ENCODE measurements at places on chromosomes 7 and 10. TPM values are rescaled to one million over a fixed set of nuclear protein-coding genes. Genes with fewer than 3 reads are reported as not detected.

Gene PVRIG
- not detected for total RNA-seq

Gene MUC12
- not detected for total RNA-seq

GRCh38 chr10:6203331-6204062, 765 bp downstream of the PFKFB3 start:
- peak; percentile 60 for DNase-seq
- peaks cover 30% of the 10 kb centered on the region for H3K4me1 ChIP-seq
- no peaks in the 10 kb centered on the region for H3K27me3 ChIP-seq
- H3K27ac ChIP-seq: peak overlapping the region; percentile 83

DNA sequence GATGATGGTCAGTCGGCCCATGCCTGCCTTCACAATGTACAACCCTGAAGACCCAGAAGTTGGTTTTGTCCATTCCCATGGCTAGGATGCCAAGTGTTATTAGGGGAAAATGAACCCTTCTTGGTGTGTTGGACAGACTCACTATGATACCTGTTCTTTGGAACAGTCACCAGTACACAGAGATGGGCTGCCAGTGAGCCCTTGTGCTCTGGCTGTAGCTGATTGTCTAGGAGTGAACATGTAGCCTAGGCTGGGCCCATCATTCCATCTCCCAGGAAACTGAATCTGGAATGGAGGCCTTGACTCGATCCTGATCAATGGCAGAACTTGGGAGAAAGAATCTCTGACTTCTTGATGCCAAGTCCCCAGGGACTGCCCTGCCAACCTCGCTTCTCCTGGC, 188.9 kb downstream of the EVX1 start:
- no peaks in the 10 kb centered on the region for H3K27me3 ChIP-seq
- H3K4me3 ChIP-seq: no peak overlapping the region
- H3K36me3 ChIP-seq: no peaks in the 10 kb centered on the region
- H3K27ac ChIP-seq: no peak overlapping the region
- DNase-seq: no peak

- DNase-seq: no peak
- no peak overlapping the region for H3K27ac ChIP-seq
- H3K4me3 ChIP-seq: no peak overlapping the region
- no peaks in the 10 kb centered on the region for H3K27me3 ChIP-seq
- H3K4me1 ChIP-seq: no peaks in the 10 kb centered on the region
Measured at GRCh38 chr7:36617408-36617807, 106.9 kb downstream of the AOAH start.

GRCh38 chr10:75049316-75050148, 61.9 kb upstream of the SAMD8 start:
- H3K27me3 ChIP-seq: no peaks in the 10 kb centered on the region
- peak; percentile 18 for DNase-seq
- H3K4me1 ChIP-seq: no peaks in the 10 kb centered on the region
- H3K4me3 ChIP-seq: no peak overlapping the region
- no peaks in the 10 kb centered on the region for H3K36me3 ChIP-seq

GRCh38 chr10:96524741-96525140, 11.0 kb upstream of the TLL2 start:
- H3K4me1 ChIP-seq: no peaks in the 10 kb centered on the region
- peaks cover 33% of the 10 kb centered on the region for H3K36me3 ChIP-seq
- no peak overlapping the region for H3K27ac ChIP-seq
- H3K27me3 ChIP-seq: no peaks in the 10 kb centered on the region

- no peaks in the 10 kb centered on the region for H3K36me3 ChIP-seq
- no peak overlapping the region for H3K4me3 ChIP-seq
- DNase-seq: no peak
- H3K27ac ChIP-seq: peak overlapping the region; percentile 12
Measured at GRCh38 chr7:77702968-77703472, 6.8 kb downstream of the RSBN1L start.

GRCh38 chr10:46285300-46285699, 1.5 kb upstream of the ANTXRL start:
- no peaks in the 10 kb centered on the region for H3K36me3 ChIP-seq
- DNase-seq: no peak
- H3K4me1 ChIP-seq: peaks cover 26% of the 10 kb centered on the region
- no peaks in the 10 kb centered on the region for H3K27me3 ChIP-seq
- peak overlapping the region; percentile 71 for H3K27ac ChIP-seq

DNA sequence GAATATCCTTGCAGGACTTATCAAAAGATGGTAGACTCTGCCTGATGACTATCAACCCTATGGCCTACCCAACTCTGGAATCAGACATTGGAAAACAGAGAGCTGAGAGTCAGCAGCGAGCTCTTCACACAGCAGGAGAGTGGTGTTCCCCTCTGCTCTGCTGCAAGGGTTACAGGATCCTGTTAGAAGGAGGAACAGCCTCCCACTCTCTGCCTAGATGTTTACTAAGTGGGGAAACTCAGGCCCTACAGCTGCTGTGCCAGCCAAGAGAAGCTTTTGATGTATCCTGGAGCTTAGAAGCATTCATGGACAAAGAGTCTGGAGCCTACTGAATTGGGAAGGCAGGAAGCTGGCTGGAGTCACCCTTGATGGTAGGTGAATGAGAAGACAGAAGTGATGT, 104.6 kb downstream of the ABLIM1 start:
- H3K4me1 ChIP-seq: peaks cover 21% of the 10 kb centered on the region
- no peaks in the 10 kb centered on the region for H3K27me3 ChIP-seq
- H3K27ac ChIP-seq: peak overlapping the region; percentile 90
- no peak overlapping the region for H3K4me3 ChIP-seq
- DNase-seq: no peak
- no peaks in the 10 kb centered on the region for H3K36me3 ChIP-seq

DNA sequence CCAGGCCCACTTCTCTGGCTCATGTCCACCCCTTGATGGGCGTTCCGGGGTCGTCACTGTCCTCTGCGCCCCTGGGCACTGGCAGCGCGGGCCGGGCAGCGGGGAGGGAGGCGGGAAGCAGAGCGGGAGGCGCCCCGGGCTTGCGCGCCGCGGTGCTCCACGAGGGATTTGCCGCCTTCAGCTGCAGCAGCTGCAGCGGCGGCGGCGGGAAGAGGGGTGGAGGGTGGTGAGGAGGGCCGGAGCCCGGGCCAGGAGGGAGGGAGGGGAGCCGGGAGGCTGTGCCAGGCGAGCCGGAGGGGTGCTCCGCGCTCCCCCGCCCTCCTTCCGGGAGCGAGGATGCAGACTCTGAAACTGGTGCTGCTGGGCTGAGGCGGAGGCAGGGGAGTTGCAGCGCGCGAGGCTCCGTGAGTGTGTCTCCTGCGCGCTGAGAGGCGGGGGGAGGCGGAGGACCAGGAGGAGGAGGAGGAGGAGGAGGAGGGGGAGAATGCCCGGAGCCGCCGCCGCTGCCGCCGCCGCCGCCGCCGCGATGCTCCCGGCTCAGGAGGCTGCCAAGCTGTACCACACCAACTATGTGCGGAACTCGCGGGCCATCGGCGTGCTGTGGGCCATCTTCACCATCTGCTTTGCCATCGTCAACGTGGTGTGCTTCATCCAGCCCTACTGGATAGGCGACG, at the start of gene LHFPL3:
Gene LHFPL3 (plus strand): TSS at position 308 of the 674 bp plus-strand sequence.
- no peak within 1 kb of the TSS for H3K4me3 ChIP-seq
- H3K36me3 ChIP-seq: no peaks in the 10 kb centered on the region
- peak; percentile 7 for DNase-seq
- peaks cover 15% of the 10 kb centered on the region for H3K27me3 ChIP-seq

- no peak overlapping the region for H3K4me3 ChIP-seq
- no peak for DNase-seq
- no peaks in the 10 kb centered on the region for H3K27me3 ChIP-seq
Measured at GRCh38 chr7:125424721-125425120, 495.1 kb upstream of the POT1 start.

GRCh38 chr10:13536674-13537366, 8.0 kb upstream of the BEND7 start:
- DNase-seq: peak; percentile 71
- H3K27me3 ChIP-seq: no peaks in the 10 kb centered on the region
- H3K4me3 ChIP-seq: no peak overlapping the region
- H3K27ac ChIP-seq: no peak overlapping the region

DNA sequence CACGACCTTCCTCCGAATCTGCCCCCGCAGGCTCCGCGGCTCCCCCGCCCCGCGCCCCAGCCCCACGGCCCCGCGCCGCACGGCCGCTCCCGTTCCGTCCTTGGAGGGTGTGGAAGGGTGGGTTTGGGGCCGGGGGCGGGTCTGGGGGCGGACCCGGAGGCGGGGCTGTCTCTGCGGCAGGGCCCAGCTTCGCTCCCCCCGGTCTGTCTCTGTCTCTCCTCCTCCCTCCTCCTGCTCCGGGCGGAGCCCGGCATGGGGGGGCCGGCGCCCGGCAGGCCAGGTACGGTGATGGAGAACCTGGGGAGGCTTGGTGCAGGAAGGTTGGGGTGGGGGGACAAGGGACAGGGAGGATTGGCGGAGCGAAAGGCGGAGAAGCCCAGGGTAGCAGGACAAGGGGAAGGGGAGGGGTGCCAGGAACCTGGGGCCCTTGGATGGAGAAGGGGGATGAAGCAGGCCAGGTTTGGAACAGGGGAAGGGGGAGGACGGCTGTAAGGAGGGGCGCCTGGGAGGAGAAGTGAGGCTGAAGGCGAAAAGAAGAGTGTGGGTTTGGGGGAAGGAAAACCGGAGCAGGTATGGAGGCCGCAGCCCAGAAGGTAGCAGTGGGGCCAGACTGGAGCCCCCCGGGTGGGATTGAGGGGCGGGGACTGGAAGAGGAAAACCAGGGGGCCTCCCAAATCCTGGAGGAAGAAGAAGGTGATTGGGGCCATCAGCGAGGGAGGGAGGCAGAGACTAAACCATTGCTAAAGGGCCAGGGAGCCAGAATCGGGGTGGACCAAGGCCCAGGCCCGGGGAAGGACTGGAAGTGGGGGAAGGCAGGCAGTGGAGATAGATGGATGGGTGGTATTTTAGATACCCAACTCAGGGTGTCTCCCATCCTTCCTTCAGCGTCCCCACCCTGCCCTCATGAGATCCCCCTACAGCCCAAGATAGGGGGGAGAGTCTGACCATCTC, at the start of gene NYAP1:
Gene NYAP1 (plus strand): TSS at position 206 of the 951 bp plus-strand sequence. CDS start 1,385 bp downstream, outside the sequence.
- H3K27me3 ChIP-seq: no peaks in the 10 kb centered on the region
- peaks cover 11% of the 10 kb centered on the region for H3K4me1 ChIP-seq
- peak; percentile 59 for DNase-seq
- no peak within 1 kb of the TSS for H3K27ac ChIP-seq
- no peak within 1 kb of the TSS for H3K4me3 ChIP-seq
- no peaks in the 10 kb centered on the region for H3K36me3 ChIP-seq

DNA sequence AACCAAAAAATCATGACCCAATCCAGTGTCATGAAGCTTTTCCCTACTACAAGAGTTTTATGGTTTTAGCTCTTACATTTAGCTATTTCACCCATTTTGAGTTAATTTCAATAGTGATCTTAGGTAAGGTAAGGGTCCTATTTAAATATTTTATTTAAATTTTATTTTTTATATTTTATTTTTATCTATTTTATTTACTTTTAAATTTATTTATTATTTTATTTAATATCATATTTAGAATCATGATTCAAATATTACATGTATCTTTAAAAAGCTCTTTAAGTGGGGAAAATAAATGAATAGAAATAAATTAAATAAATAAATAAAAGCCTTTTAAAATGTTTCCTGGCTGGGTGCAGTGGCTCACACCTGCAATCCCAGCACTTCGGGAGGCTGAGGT, 276.0 kb downstream of the SKIDA1 start:
- H3K27me3 ChIP-seq: no peaks in the 10 kb centered on the region
- H3K4me1 ChIP-seq: no peaks in the 10 kb centered on the region
- no peak for DNase-seq
- no peak overlapping the region for H3K4me3 ChIP-seq

DNA sequence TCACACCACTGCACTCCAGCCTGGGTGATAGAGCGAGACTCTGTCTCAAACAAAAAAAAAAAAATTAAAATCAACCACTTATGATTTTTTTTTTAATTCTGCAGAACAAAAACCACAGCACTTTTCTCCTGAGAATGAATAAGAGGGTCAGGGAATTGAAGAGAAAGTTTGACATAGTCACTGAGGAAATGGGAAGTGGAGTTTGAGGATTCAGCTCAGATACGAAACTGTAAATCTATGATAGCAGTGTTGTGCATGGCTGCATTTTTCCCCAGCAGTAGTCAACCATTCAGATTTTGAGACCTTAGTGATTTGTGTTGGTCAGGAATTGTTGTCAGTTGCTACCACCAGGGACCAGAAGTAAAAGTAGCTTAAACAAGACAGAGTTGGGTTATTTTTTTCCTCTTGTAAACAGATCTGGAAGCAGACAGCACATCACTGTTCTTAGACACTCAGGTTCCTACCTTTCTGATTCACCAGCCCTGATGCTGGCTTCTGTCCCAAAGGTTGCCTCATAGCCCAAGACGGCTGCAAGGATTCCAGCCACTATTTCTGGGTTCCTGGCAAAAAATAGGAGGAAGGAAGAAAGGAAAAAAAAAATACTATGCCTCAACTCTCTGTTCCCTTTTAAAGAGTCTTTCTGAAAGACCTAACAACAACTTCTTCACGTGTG, 20.1 kb downstream of the PILRA start:
- no peak overlapping the region for H3K27ac ChIP-seq
- no peak overlapping the region for H3K4me3 ChIP-seq
- no peaks in the 10 kb centered on the region for H3K36me3 ChIP-seq
- no peak for DNase-seq
- H3K27me3 ChIP-seq: no peaks in the 10 kb centered on the region
